Muscle of leg (tissue), 16 donors: ENCODE measurements at places on chromosomes 12 and 14. TPM values are rescaled to one million over a fixed set of nuclear protein-coding genes. Genes with fewer than 3 reads are reported as not detected.

DNA sequence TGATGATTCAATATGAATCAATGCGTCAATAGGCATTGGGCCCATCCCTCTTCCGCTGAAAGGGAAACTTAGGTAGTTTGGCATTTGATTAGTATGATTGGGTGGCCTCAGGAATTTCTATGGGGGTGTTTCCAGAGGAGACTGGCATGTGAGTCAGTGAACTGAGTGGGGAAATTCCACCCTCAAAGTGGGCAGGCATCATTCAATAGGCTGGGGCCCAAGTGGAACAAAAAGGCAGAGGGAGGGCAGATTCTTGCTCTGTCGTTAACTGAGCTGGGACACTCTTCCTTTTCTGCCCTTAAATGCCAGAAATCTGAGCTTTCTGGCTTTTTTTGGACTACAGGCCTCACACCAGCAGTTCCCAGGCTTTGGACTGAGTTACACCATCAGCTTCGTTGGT is 373.5 kb downstream of the RPS29 start:
- no peaks in the 10 kb centered on the region for H3K27me3 ChIP-seq
- no peak for DNase-seq
- H3K36me3 ChIP-seq, result no peaks in the 10 kb centered on the region
- H3K4me1 ChIP-seq, result no peaks in the 10 kb centered on the region

Gene CDK17
- 31.0 TPM for total RNA-seq

Gene CD163
- total RNA-seq, result 6.9 TPM

DNA sequence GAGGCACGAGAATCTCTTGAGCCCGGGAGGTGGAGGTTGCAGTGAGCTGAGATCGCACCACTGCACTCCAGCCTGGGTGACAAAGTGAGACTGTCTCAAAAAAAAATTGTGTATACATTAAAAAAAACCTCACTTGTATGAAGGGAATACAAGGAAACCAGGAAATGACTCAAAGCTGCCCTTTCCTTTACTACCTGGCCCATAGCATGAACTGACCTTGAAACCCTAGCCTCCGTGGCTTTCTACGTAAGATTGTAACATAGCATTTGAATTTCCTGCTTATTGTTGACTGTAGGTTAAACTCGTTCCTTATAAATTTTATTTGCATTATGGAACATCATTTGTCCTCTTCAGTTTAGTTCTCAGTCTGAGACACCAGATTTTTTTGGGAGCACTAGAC is 9.1 kb upstream of the DDX47 start:
- no peak overlapping the region for H3K4me3 ChIP-seq
- peaks cover 17% of the 10 kb centered on the region for H3K4me1 ChIP-seq
- DNase-seq, result no peak
- H3K27me3 ChIP-seq, result no peaks in the 10 kb centered on the region
- peak overlapping the region; percentile 51 for H3K27ac ChIP-seq

DNA sequence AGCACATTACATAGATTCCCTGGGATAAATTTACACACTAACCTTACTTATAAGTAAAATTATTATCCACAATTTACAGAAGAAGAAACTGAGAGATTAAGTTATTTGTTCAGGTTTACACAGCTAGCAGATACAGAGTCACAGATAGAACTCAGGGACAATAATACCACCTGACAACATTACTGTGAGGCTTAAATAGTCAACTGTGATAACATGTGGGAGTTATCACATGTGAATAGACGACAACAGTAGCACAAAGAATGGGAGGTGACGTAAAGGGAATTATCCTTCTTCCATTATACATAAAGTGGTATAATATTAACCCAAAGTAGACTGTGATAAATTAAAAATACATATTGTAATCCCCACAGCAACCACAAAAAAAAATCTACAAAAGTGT is 6.2 kb upstream of the SPIC start:
- H3K36me3 ChIP-seq, result no peaks in the 10 kb centered on the region
- H3K4me1 ChIP-seq, result no peaks in the 10 kb centered on the region
- no peak for DNase-seq
- H3K4me3 ChIP-seq, result no peak overlapping the region

GRCh38 chr12:57430112-57430930 is 522 bp downstream of the R3HDM2 start:
- DNase-seq, result peak; percentile 51
- peak overlapping the region; percentile 71 for H3K4me3 ChIP-seq
- H3K4me1 ChIP-seq, result peaks cover 19% of the 10 kb centered on the region
- peak overlapping the region; percentile 99 for H3K27ac ChIP-seq
- H3K27me3 ChIP-seq, result no peaks in the 10 kb centered on the region
- peaks cover 3% of the 10 kb centered on the region for H3K36me3 ChIP-seq

- H3K27ac ChIP-seq, result peak overlapping the region; percentile 74
- peaks cover 8% of the 10 kb centered on the region for H3K27me3 ChIP-seq
- peaks cover 52% of the 10 kb centered on the region for H3K4me1 ChIP-seq
- no peak overlapping the region for H3K4me3 ChIP-seq
- H3K36me3 ChIP-seq, result no peaks in the 10 kb centered on the region
These were observed 3.0 kb upstream of the BLOC1S1 start for GRCh38 chr12:55712700-55713415.

DNA sequence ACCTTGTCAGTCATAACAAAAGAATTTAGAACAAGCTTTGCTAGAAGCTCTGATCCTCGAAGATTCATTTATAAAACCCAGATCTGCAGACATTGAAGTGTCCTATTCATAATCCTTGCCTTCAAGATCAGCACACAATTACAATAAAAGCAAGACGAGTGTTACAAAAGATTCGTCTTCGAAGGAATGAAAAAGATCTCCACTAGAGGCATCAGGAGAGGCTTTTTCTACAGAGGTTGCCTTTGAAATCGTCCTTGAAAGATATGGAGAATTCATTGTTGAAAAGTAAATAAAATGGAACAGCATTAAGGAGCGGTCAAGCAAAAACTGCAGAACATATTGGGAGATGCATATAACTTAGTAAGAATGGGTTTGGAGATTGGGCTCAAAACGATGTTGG is 146.4 kb downstream of the BMP4 start:
- H3K27ac ChIP-seq, result no peak overlapping the region
- no peaks in the 10 kb centered on the region for H3K27me3 ChIP-seq
- DNase-seq, result no peak
- H3K4me3 ChIP-seq, result no peak overlapping the region
- peaks cover 4% of the 10 kb centered on the region for H3K4me1 ChIP-seq

Gene ADCY6
- 25.6 TPM for total RNA-seq

DNA sequence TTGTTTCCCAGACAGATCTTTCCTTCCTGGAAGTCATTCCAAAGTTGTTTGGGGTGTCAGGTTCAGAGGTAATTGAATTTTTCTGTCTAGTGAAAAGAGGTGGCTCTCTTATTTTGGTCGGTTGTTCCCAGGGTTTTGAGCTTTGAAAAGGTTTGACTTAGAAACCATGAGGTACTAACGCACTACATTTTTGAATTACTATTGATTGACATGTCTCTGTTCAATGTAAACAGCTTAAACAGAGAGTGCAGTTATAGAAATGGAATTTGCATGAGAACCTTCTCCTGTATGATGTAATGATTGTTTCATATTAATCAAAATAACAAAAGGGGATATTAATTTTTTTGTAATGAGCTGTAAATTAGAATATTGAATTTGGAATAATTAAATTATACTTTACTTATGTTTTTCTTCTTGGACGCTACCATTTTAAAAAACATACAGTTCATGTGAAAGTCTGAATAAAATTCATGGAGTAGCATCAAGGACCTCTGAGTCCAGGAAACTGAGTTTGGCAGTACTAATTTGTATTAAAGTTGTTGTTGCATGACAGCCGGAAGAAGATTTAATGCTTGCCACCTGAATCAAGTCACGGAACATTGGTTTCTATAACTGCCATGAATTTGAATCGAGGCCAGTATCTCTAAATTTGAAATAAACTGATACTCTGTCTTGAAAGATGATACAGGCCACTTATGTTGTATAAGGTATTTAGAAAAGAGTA is 41.7 kb downstream of the NPAS3 start:
- no peak overlapping the region for H3K4me3 ChIP-seq
- no peaks in the 10 kb centered on the region for H3K27me3 ChIP-seq
- H3K36me3 ChIP-seq, result no peaks in the 10 kb centered on the region
- no peak overlapping the region for H3K27ac ChIP-seq
- H3K4me1 ChIP-seq, result no peaks in the 10 kb centered on the region

- no peaks in the 10 kb centered on the region for H3K27me3 ChIP-seq
- H3K36me3 ChIP-seq, result no peaks in the 10 kb centered on the region
- no peak overlapping the region for H3K27ac ChIP-seq
- H3K4me1 ChIP-seq, result no peaks in the 10 kb centered on the region
- no peak overlapping the region for H3K4me3 ChIP-seq
- peak; percentile 30 for DNase-seq
These were observed 4.7 kb upstream of the EPYC start for GRCh38 chr12:91009319-91009950.

- H3K27me3 ChIP-seq, result no peaks in the 10 kb centered on the region
- H3K4me3 ChIP-seq, result no peak overlapping the region
- no peaks in the 10 kb centered on the region for H3K4me1 ChIP-seq
- no peak overlapping the region for H3K27ac ChIP-seq
- DNase-seq, result peak; percentile 27
- no peaks in the 10 kb centered on the region for H3K36me3 ChIP-seq
These were observed 234.0 kb downstream of the ETNK1 start for GRCh38 chr12:22858849-22859570.

GRCh38 chr12:40618636-40619035 is 73.6 kb upstream of the CNTN1 start:
- DNase-seq, result no peak
- no peak overlapping the region for H3K4me3 ChIP-seq

- H3K4me3 ChIP-seq, result no peak overlapping the region
- no peak overlapping the region for H3K27ac ChIP-seq
- H3K4me1 ChIP-seq, result no peaks in the 10 kb centered on the region
- peak; percentile 42 for DNase-seq
These were observed 121.7 kb downstream of the RALGAPA1 start for GRCh38 chr14:35687335-35687939.

- H3K36me3 ChIP-seq, result no peaks in the 10 kb centered on the region
- no peak overlapping the region for H3K4me3 ChIP-seq
- no peak overlapping the region for H3K27ac ChIP-seq
These were observed 147.6 kb upstream of the FKBP4 start for GRCh38 chr12:2647186-2647585.

DNA sequence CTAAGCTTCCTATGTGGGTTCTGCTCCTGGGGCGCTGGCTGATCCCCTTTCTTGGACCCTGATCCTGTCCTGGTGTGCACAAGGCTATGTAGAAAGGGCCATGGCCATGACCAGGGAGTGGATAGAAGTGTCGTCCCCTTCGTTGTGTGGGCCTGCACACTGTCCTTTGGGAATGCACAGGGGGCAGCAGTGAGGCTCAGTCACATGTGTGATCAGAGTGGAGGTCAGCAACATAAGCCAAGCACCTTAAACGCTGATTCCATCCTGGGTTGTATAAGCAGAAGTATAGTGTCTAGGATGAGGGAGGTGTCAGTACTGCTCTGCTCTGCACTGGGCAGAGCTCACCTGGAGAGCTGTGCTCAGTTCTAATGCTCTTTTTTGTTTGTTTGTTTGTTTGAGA is 48.4 kb downstream of the ESRRB start:
- DNase-seq, result no peak
- no peak overlapping the region for H3K27ac ChIP-seq
- H3K4me3 ChIP-seq, result no peak overlapping the region
- no peaks in the 10 kb centered on the region for H3K36me3 ChIP-seq
- H3K4me1 ChIP-seq, result no peaks in the 10 kb centered on the region

- peak; percentile 66 for DNase-seq
- no peaks in the 10 kb centered on the region for H3K27me3 ChIP-seq
- peak overlapping the region; percentile 77 for H3K4me3 ChIP-seq
- H3K36me3 ChIP-seq, result no peaks in the 10 kb centered on the region
- peaks cover 32% of the 10 kb centered on the region for H3K4me1 ChIP-seq
- peak overlapping the region; percentile 97 for H3K27ac ChIP-seq
These were observed 3.0 kb downstream of the ETV6 start for GRCh38 chr12:11652351-11653040.

GRCh38 chr14:22460461-22461195 is 128.4 kb downstream of the DAD1 start:
- H3K4me1 ChIP-seq, result no peaks in the 10 kb centered on the region
- no peak overlapping the region for H3K27ac ChIP-seq
- no peaks in the 10 kb centered on the region for H3K36me3 ChIP-seq
- no peak overlapping the region for H3K4me3 ChIP-seq

DNA sequence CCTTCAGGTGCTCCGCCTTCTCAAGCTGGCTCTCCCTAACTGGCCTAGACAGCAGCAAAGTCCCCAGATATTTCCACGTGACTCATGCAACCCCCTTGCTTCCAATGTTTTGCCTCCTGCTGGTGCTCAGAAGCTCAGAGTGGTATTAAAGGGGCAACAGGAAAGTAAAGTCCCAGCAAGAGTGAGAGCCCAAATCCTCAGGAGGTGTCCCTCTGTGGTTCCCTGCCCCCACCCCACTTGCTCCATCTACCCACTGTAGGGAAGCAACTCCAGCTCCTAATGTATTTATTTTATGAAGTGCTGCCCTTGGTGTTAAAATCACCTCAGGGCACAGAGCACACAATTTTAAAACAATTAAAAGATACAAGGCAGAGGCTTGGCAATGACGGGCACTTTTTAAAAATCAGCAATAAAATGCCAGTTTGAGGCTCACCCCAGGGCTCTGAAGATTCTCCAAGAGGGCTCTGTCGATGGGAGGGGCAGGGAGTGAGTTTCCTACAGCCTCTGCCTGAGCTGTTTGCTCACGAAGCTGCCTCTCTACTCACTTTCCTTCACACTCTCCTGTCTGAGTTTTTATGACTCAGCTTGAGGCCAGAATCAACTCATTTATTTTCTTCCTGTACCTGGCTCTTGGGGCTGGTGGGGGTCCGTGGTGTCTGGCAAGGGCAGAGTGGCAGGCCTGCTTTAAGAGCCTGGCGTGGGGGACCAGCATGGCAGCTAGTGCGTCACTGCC is 81.9 kb upstream of the MAX start:
- H3K4me3 ChIP-seq, result no peak overlapping the region
- H3K4me1 ChIP-seq, result peaks cover 5% of the 10 kb centered on the region
- H3K27me3 ChIP-seq, result peaks cover 8% of the 10 kb centered on the region
- no peaks in the 10 kb centered on the region for H3K36me3 ChIP-seq
- no peak overlapping the region for H3K27ac ChIP-seq
